Activated T-helper 17 cell treated with anti-CD3 and anti-CD28 coated beads, Interleukin-2, amount 50 U/mL, for 72 hours (primary cell): ENCODE measurements at places on chromosomes 2 and 18. TPM values are rescaled to one million over a fixed set of nuclear protein-coding genes. Genes with fewer than 3 reads are reported as not detected.

- ATAC-seq, result no peak
Observed at GRCh38 chr2:14554849-14555545, 77.5 kb upstream of the LRATD1 start.

DNA sequence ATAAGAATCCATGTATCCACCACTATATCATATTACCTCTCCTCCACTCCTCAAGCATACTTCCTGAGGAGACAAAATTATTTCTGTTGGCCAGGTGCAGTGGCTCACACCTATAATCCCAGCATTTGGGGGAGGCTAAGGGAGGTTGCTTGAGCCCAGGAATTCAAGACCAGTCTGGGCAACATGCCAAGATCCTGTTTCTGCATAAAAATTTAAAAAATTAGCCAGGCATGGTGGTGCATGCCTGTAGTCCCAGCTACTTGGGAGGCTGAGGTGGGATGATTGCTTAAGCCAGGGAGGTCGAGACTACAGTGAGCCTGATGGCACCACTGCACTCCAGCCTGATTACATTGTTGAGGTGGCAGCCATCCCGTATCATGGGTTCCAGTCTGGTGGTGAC lies 9.2 kb downstream of the INHA start:
- no peak for ATAC-seq

GRCh38 chr2:187528042-187528441 lies 26.2 kb downstream of the TFPI start:
- ATAC-seq, result no peak

DNA sequence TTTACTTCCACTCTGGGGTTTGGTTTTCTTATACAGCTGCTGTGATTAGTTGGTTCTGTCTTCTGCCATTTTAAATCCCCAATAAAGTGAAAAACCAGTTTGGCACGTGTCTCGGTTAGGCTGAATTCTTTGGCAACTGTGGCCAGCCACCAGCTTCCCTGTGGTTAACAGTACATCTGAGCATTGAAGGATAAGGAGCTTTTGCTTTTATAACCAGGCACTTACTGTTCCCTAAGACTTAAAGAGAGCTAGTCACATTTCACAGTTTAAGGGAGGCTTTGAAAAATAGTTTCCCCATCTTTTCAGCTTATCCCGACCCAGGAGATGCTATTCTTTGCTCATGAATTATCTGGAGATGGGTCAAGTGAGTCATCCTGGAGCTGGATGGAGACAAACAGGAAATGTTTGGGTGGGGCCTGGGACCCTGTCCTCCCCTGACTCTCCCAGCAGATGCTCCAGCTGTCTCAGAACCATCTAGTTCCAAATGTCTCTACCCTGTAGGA lies 57.3 kb upstream of the EML6 start:
- no peak for ATAC-seq

GRCh38 chr18:34999756-35000289 lies 41.4 kb upstream of the MAPRE2 start:
- no peak for ATAC-seq

- no peak for ATAC-seq
Observed at GRCh38 chr2:39851651-39852110, 72.6 kb upstream of the THUMPD2 start.

GRCh38 chr2:19651466-19651865 lies 250.3 kb downstream of the TTC32 start:
- ATAC-seq, result no peak

DNA sequence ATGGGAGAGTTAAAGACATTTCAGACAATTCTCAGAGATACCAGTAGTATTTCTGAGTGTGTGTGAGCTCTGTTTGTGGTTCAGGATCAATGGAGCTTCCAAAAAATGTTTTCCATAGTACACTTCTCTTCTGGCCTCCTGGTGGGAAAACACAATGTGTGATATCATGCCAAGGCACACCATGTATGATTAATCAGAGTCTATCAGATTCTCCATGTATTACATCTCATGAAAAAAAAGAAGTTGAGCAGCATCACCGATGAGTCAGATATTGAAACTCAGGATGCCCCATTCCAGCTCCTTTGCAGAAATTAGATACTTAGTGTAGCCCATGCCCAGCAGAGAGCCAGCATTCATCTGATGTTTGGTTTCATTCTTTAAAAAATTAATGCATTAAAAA lies 620.3 kb upstream of the POU3F3 start:
- ATAC-seq, result no peak

DNA sequence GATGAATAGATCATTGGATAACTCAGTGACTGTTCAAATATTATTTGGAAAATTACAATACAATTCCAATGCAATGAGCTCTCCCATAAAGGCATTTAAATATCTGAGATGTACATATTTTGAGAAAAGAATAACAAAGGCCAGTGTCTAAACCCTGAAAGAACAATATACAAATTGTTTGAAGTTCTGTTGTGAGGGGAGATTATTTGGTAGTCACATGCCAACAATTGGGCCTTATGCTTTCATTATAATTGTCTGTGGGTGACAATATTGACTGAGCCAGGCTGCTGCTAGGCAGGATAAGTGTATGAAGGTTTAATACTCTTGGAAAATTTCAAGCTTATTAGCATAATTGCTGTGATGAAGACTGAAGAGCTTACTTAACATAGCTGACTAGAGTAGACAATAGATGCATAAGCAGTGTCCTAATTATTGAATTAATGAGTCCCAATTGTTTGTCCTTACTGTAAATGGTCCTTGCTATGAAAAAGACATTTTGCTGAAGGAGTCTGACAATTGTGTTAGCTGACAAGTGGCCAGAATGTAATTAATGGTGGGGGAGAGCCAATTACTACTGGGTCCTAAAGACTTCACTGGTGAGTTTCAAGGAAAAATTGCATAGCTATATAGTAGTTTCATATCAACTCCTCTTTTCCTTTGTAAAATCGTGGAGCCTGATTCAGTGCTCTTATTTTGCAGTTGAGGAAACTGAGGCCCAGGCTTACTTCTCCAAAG lies 5.0 kb upstream of the SMAD2 start:
- ATAC-seq, result no peak

- no peak for ATAC-seq
Observed at GRCh38 chr2:43313642-43314017, 87.2 kb upstream of the ZFP36L2 start.

DNA sequence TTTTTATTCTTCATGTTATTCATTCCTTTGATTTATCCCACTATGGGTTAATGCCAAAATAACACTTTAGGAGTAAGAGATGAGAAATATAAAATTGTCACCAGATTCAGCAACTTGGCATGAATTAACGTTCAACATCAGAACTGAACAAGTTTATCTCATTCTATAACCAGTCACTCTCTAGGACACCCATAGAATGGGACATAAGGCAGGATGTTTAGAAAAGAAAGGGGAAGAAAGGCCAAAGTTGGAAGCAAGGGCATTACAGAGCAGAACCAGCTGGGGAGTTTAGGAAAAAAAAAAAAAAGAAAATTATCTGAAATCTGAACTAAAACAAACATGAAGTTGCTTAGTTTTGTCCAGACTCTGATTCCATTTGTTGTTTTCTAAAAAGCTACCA lies 211.0 kb downstream of the PMAIP1 start:
- no peak for ATAC-seq

- no peak for ATAC-seq
Observed at GRCh38 chr18:58578835-58579560, 49.9 kb downstream of the ALPK2 start.

- ATAC-seq, result no peak
Observed at GRCh38 chr2:191489177-191489576, 188.8 kb upstream of the NABP1 start.

- no peak for ATAC-seq
Observed at GRCh38 chr2:152349416-152349815, 14.4 kb downstream of the FMNL2 start.

- ATAC-seq, result no peak
Observed at GRCh38 chr2:164917296-164917903, 37.9 kb downstream of the SLC38A11 start.

- ATAC-seq, result no peak
Observed at GRCh38 chr2:11073776-11074175, 81.5 kb upstream of the SLC66A3 start.

DNA sequence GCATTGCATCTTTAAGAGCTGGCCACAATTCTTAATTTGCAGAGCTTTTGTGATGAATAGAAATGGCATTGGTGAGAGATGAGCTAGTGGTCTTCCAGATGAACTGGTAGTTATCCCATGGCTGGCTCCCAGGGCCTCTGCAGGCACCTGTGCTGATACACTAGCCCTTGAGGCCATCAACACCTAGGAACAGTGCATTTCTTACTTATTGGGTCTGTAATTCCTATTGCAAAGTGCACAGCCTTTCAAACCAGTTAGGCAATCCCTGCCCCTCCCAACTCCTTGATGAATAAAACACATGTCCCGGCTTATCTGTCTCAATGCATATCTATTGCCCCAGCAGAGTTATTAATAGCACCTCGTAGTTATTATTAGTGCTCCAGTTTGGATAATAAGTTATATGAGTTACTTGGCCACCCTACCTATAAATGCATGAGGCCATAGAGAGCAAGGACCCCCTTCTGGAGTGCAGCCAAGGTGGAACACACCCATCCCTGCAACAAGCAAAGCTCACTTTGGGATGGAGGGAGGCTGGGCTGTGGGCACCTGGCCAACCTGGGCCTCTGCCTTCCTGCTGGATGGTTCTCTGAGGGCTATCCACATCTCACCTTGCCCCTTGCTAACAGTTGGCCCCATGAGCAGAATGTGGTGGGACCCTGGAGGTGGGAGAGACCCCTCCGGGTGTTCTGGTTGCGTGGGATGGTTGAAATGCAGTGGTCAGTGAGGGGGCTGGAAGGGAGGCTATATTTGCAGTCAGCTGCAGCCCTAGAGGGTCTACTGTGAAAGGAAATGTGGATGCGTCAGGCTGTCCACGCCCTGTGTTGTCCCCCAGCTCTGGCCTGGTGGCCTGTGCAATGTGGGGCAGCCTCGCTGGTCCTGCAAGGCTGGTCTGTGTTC lies 455.9 kb upstream of the HS6ST1 start:
- ATAC-seq, result no peak

DNA sequence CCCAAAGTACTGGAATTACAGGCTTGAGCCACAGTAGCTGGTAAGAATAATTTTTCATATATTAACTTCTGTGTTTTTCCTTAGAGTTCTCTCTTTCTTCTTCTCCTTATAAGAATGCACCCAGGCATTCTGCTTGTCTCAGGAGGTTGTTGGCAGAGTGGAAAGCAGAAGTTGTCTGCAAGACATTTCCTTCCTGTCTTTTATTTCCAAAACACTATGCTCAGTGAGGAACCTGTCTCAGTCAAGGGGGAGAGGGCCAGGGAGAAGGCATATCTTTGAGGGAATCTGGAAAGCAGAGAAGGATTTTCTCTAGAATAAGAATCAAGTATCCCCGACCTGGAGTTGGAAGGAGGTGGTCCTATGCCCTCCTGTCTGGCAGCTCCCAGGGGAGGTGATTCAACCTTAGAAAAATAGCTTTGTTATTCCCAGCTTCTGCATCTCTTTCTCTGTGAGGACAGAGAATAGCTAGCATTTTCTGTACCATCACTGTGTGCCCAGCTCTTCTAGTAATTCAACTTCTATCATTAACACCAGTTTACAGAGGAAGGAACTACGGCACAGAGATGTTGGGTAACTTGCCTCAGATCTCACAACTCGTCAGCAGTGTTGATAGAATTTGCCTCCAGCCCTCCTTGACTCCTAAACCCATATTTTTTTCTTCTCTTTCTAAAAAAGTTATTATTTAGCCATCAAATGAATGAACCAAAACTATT lies 3.8 kb upstream of the LPIN2 start:
- no peak for ATAC-seq

DNA sequence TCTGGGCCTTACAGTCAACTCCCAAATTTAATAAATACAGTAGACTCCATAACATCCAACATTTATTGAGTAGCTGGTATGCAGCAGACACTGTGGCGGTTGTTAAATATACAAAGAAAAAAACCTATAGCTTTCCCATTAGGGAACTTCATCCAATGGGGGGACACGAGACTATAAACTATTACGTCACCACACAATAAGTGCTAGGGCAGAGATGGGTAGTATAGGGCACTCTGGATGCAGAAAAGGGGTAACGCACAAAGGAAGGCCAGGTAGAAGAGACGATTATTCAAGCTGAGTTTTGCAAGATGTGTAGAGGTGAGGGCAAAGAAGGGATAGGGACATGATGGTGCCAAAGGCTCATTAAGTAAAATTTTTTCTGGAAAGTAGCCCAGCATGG lies 10.8 kb downstream of the CHN1 start:
- no peak for ATAC-seq

DNA sequence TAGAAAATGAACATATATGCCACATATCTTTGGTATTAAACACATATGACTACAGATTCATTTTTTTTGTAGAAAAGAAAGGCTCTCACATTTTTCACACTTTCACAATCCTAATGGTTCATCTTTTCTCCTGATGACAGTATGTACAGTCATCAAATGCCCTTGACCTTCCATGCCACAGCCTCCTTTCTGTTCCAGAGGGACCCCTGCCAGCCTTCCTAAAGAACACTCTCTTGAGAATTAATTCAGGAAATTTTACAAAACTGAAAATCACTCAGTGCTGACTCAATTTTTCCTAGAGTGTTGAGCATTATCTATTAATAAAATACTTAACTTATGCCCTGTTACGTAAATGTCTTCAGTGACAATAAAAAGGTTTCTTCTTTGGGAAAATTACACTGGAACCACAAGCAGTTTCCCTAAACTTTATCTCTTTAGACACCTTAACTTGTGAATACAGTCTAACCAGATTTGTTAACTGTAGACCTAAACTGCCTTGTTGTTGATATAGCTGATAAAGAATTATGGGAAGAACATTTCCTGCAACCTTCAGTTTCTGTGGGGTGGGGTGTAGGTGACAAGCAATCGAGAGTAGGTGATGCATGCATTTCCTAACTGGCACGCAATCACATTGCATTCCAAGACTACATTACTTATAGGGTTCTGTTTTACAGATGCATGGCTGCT lies 15.3 kb upstream of the ACOXL start:
- no peak for ATAC-seq

TGIF1 gene
- 86.1 TPM for total RNA-seq

SPATA3 gene
- total RNA-seq, result 2.5 TPM

KCNG2 gene
- total RNA-seq, result not detected

CCDC148 gene
- total RNA-seq, result 0.82 TPM

ARPC2 gene
- 681 TPM for total RNA-seq

IWS1 gene
- 33.3 TPM for total RNA-seq

GPR45 gene
- total RNA-seq, result not detected

LYG2 gene
- not detected for total RNA-seq

STEAP3 gene
- 0.11 TPM for total RNA-seq

ZNF513 gene
- 10.8 TPM for total RNA-seq
